Nephron progenitor cell (in vitro differentiated cells): ENCODE measurements at places on chromosomes 3 and 15.

GRCh38 chr3:148750296-148750695 is 52.6 kb downstream of the AGTR1 start:
- peaks cover 1% of the 10 kb centered on the region for H3K27me3 ChIP-seq
- DNase-seq = no peak
- H3K36me3 ChIP-seq = no peaks in the 10 kb centered on the region
- H3K4me3 ChIP-seq = no peak overlapping the region
- peaks cover 7% of the 10 kb centered on the region for H3K4me1 ChIP-seq

DNA sequence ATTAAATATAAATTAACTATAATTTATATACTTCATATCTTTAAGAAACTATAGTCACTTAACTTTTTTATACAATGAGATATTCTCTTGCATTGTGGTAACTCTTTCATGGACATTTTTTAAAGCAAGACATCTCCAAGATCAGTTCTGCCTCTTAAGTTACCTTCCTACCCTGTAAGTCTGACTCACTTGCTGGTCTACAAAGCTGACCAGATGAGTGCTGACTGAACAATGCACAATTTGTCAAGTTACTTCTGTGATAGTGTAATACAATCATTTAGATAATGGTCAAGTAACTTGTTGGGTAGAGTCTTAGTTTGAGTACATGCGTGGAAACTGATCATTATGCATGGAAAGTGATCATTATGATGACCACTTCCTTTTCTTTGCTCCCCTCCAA is 145.9 kb downstream of the MEIS2 start:
- H3K27me3 ChIP-seq = peaks cover 2% of the 10 kb centered on the region
- no peak for DNase-seq
- H3K4me1 ChIP-seq = peaks cover 59% of the 10 kb centered on the region
- peaks cover 70% of the 10 kb centered on the region for H3K36me3 ChIP-seq
- H3K27ac ChIP-seq = no peak overlapping the region

DNA sequence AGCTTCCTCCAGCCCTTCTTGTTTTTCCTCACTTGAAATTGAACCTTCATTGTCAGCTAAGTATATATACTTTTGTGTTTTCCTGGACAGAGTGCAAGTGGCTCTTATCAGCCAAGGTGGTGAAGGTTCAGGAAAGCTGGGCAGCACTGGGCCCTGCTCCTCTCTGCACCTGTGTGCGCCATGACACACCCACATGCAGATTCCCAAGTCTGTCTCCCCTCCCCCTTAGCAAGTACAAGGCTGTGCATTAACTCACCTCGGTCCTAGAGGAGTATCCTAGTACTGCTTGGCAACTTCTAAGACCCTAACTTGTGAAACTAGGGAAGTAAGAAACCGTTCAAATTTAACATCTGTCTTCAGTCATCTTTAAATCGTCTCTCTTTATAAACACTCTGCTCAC is 85.8 kb downstream of the SLC49A4 start:
- H3K27me3 ChIP-seq = no peaks in the 10 kb centered on the region
- no peak for DNase-seq
- no peak overlapping the region for H3K27ac ChIP-seq
- H3K4me3 ChIP-seq = no peak overlapping the region
- H3K36me3 ChIP-seq = peaks cover 8% of the 10 kb centered on the region

DNA sequence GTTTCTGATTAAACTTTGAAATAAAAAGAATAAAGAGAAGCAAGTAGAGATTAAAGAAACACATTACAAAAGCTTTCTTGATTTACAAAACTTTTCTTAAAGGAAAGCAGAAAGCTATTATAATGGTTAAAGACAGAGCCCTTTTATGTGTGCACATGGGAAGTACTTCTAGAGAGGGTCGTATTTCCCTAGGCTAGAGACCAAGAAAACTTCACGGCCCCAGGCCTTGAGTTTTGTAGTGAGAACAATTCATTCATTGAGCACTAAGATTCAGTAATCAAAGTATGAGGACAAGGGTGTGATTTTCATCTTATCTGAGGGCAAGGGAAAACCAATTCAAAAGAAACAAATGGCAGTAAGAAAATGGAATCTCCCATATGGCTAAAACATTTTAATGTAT is 854.1 kb downstream of the ROBO1 start:
- DNase-seq = no peak
- H3K36me3 ChIP-seq = peaks cover 22% of the 10 kb centered on the region
- peaks cover 41% of the 10 kb centered on the region for H3K4me1 ChIP-seq

DNA sequence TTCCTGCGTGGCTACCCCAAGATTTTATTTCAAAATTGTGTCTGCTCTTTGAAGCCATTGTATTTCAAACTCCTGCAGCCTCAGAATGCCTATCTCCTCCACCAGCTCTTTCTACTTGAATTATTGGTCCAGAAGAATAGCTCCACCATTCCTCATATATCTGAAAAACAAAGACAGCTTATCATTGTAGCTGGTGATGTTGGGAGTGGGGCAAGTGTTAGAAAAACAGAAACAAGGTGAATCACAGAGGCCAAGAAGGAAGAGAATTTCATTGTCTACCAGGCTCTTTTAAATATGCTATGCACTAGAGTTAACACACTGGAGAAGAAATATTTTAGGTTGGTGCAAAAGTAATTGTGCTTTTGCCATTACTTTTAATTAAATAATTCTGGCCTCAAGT is 307.9 kb upstream of the ROPN1 start:
- no peak for DNase-seq
- H3K36me3 ChIP-seq = peaks cover 34% of the 10 kb centered on the region
- peaks cover 70% of the 10 kb centered on the region for H3K4me1 ChIP-seq
- no peak overlapping the region for H3K27ac ChIP-seq
- no peaks in the 10 kb centered on the region for H3K27me3 ChIP-seq

DNA sequence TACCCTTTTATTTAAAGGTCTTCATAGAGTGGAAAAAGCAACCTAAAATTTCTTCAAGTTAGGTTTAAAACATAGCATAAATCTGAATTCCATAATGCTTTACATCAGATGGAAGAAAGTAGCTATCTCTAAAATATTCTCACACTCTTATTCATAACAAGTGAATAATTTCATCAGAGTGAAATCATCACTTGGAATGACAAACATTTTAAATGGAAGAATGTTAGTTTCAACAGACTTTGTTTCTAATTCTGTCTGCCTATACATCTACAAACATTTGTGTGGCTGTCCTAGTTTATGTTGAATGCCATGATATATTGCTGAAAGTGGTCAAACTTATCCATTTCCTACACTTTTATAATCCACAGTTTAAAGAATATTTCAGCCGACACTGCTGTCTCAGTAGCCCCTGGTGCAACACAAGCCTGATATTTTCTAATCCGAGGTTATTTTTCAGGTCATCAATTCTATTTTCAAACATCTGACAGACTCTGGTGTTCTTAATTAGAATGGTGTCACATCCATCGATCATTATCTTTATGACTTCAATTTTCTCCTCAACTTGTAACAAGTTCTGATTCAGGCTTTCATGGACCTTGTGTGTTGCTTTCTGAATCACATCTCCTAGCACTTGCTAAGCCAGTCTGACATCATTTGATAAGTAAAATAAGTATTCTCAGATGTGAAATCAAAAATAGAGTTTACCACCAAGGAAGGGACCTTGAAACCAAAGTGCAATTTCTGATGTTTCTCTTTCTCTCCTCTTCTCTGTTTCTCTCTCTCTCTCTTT is 17.1 kb upstream of the CNTN3 start:
- H3K27me3 ChIP-seq = peaks cover 18% of the 10 kb centered on the region
- no peaks in the 10 kb centered on the region for H3K36me3 ChIP-seq
- H3K4me3 ChIP-seq = no peak overlapping the region
- H3K4me1 ChIP-seq = no peaks in the 10 kb centered on the region

GRCh38 chr3:78858910-78859309 is 908.9 kb downstream of the ROBO1 start:
- H3K27me3 ChIP-seq = no peaks in the 10 kb centered on the region
- DNase-seq = no peak
- H3K36me3 ChIP-seq = peaks cover 36% of the 10 kb centered on the region
- peaks cover 49% of the 10 kb centered on the region for H3K4me1 ChIP-seq
- H3K27ac ChIP-seq = peak overlapping the region; percentile 89
- peak overlapping the region; percentile 11 for H3K4me3 ChIP-seq

GRCh38 chr15:58909616-58910015 is 23.9 kb downstream of the SLTM start:
- no peaks in the 10 kb centered on the region for H3K27me3 ChIP-seq
- no peaks in the 10 kb centered on the region for H3K4me1 ChIP-seq
- H3K36me3 ChIP-seq = peaks cover 83% of the 10 kb centered on the region
- peak overlapping the region; percentile 55 for H3K27ac ChIP-seq
- no peak overlapping the region for H3K4me3 ChIP-seq
- DNase-seq = no peak
